Lower leg skin (tissue), 4 donors: ENCODE measurements at places on chromosomes 6 and 20.

DNA sequence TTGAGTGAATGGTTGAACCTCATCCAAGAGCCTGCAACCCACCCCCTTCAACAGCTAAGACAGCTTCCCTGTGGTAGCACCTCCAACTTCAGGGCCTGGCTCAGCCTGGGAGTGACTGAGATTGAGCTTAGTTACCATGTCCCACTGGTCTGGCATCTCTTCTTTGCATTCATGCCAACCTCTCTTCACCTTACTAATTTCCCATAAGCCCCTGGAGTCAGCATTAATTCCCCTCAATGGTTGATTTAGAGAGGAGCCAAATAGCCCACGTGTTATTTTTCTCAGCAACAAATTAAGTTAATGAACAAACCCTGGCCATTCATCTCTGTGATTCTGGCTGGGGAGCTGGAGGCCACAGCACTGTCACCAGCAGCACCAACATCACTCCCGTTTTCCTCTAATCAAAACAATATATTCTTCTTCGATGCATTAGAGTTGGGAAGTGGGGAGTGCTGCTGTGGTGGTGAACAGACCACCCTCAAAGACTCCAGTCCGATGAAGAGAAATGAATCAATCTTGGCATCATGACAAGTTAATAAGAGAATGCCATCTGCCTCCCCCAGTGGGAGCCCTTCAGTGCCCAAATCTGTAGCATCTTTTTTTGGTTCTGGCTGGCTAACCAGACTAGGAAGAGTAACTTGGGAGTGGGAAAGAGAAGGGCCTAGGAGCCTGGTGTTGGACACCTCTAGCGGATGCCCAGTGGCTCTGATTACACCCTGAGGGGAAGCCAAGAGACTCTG is 316.9 kb upstream of the RNF24 start:
- DNase-seq, result no peak

DNA sequence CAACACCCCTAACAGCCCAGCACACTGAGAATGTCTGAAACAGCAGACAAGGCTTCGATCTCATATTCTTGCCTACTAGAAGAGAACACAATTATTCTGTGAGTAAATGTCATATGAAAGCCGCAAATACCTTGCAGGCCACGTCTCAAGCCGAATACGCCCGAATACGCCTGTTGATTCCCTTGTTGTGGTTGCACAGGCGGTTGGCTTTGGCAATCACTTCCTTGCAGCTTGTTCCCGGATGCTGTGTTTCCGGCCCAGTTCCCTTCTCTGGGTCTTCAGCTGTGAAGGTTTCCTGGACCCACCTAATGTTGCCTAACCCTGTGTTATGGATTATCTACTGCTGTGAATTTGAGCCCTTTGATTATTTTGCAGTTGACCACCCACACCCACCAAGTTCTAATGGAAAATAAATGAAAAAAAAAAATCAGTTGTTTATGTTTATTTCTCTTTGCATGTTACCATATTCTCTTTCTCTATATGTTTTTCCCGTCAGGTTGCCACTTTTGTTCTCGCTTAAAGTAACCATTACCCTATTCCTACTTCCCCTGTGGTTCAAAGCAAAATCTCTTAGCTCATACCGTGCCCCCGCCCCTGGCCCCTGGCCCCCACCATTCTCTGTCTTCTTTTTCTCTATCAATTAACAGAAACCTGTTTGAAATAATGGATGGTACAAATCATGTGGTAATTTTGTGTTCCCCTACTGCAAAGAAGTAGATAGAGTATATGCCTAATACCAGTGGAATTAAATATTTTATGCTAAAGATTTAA is 172.4 kb downstream of the ADGB start:
- peak; percentile 56 for DNase-seq

- no peak for DNase-seq
These were observed 5.2 kb upstream of the GOPC start for GRCh38 chr6:117607511-117607910.

- DNase-seq, result no peak
These were observed 135.3 kb downstream of the SOBP start for GRCh38 chr6:107625264-107625663.

DNA sequence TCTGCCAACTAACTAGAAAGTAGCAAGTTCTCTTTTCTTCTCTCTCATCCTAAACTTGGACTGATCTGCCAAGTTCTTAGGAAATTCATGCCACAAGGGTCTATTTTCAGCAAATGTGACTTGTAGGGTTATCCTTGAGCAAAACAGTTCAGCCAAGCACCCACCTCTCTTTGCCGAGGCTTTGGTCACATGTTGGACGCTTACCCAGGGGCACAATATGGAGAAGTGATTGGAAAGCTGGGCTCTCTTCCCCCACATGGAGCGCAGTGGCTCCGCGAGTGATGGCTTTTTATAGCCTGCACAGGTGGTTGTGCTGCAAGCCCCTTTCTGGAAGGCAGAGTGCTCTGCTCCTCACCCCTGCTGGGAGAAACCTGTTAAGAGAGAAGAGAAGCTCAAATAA is 47.7 kb upstream of the FNDC1 start:
- no peak for DNase-seq

DNA sequence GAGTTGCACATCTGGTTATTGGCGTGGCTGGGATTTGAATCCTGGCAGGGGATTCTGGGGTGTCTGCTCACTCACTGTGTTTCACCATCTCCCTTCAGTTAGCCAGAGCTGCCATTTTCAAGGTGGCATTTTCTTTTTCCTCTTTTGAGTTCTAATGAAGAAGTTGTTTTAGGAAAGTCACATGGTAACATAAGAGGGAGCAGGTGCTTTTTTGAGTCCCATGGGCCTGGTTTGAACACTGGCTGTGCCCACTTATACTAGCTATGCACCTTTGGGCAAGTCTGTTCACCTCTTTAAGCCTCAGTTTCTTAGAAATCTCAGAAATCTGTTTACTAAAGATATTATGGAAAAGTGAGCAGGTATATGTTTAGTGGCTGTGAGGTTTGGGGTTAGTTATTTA is 39.6 kb downstream of the ANKS1A start:
- DNase-seq, result no peak

- peak; percentile 23 for DNase-seq
These were observed 120.8 kb upstream of the CDYL start for GRCh38 chr6:4655196-4656025.

GRCh38 chr6:138523347-138524210 is 24.3 kb upstream of the NHSL1 start:
- no peak for DNase-seq

GRCh38 chr6:139295901-139296300 is 4.1 kb upstream of the TXLNB start:
- no peak for DNase-seq

GRCh38 chr6:28944412-28944865 is 20.7 kb upstream of the TRIM27 start:
- no peak for DNase-seq

DNA sequence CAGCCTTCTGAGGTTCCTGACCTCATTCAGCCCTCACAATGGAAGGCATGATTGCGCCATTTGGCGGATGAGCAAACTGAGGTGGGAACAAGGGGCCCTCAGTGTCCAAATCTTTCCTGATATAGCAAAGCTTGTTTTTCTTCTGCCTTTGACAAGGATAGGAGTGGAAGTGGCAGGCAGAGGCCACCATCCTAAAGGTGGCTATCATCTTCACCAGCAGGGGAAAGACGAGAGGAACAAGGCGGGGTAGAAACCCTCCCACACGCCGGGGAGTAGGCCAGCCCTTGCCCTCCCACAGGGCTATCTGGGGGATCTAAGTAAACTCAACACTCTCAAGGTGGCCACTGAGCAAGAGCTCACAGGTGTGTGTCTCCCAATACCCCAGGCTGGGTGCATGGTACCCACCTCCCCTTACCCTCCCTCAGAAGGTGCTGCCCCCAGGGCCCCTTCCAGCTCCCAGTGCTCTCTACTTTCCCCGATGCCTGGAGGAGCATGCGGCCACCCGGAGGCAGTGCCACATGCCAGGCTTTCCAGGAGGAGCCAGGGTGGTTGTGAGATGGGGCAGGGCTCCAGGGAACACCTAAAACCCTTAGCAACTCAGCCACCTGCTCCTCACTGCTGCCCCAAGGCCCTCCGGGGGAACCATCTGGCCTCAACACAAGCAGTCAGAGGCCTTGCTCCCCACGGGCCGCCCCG is 11.2 kb downstream of the SPDEF start:
- no peak for DNase-seq

DNA sequence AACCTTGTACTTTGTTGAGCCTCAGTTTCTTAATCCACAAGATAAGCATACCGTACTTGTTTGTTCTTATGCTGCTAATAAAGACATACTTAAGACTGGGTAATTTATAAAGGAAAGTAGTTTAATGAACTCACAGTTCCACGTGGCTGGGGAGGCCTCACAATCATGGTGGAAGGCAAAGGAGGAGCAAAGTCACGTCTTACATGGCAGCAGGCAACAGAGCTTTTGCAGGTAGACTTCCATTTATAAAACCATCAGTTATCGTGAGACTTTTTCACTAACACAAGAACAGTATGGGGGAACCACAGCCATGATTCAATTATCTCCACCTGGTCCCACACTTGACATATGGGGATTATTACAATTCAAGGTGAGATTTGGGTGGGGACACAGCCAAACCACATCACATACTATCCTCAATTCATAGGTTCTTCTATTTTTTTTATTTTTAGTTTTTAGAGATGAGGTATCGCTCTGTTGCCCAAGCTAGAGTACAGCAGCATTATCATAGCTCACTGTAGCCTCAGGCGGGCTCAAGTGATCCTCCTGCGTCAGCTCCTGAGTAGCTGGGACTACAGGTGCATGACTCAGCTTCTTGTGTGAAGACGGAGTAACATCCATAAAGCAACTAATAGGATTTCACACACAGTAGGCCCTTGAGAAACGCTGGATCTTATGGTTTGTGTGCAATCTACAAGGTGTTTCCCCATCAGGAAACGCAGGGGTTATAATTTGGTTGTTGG is 76.7 kb upstream of the IYD start:
- no peak for DNase-seq

DNA sequence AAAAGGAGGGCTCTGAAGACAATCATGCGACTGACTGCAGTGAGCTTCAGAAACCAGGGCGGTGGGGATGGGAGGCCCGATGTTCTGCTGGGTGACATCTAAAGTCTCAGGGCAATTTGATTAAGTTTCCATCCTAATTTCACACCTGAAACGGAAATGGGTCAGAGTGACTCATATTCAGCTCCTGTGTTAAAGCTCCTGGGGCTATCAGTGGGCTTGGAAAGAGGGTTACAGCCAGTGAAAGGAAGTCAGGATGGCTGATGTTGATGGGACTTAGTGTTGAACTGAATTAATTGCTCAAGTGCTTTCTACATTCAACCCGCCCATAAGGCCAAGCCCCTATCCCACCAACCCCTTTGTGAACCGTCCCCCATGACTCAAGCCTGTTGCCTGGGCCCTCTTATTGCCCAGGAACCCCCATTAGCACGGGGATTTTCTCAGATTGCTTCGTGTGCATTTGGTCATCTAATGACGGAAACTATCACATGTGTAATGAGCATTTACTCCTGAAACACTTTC is 47.1 kb upstream of the TBC1D7 start:
- no peak for DNase-seq

GRCh38 chr20:36501367-36502006 is 39.8 kb upstream of the MYL9 start:
- DNase-seq, result no peak

GRCh38 chr20:38997622-38998021 is 35.5 kb downstream of the DHX35 start:
- DNase-seq, result no peak

DNA sequence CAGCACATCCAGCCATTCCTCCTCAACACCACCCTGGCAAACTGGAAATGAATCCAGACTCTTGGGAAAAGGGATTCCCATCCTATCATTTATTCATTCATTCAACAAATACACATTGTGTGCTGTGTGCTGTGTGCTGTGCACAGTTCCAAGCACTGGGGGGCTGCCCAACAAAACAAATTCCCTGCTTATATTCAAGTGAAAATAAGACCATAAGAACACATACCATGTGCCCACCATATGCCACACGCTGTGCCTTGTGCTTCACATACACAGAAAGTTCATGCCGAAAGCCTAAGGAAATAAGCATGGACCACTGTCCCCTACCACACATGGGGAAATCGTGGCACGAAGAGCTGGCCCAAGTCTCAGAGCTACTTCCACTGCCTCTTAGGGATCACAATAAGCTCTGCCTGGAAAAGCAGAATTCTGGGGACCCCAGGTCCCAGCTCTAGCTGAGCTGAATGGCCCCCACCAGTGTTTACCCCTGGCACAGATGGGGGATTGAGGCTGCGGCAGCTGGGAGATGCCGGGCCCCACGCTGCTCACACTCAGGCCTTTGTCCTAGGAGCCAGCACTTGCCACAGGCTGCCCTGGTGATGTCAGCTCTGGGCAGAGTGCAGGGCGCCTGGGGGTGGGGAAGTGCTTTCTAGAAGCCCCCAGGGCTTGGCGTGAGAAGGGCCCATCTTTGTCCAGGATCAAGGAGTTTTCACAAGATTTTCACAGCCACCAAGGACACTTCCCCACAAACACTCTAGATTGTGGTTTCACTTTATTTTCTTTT is 99.6 kb downstream of the PREX1 start:
- DNase-seq, result no peak

- no peak for DNase-seq
These were observed 34.4 kb upstream of the RNF217 start for GRCh38 chr6:124927806-124928205.

DNA sequence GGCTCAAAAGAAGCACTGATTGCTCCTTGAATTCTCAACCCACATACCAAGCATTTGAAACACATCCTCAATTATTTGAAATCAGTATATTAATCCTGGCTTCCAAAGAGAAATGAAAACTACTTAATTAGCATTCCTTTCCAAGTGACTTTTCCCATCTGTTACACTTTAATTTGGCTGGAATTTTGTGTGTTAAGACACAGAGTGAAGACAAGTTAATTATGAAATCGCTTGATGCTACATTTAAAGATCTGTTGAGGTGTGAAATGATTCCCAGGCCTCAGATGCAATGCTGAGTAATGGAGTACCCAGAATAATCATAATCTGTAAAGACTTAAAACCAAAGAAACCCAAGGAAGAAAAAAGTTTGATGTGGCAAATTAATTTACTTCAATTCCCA is 241.4 kb downstream of the ADGB start:
- no peak for DNase-seq

DNA sequence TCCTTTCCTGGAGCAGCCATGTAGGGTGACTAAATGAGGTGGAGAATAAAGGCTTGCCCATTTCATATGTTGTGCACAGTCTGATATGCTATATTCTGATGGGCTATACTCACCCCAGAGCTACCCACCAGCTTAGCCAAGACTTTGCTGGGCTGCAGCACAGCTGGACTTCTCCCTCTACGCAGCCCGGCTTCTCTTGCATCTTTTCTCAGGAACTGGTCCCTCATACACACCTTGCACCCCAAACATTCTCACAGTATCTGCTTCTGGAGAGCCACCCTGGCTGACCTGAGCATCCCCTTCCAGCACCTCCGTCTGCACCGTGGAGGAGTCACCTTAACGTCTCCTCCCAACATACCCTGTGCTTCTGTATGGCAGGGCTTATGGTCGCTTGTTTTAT is 150.8 kb upstream of the PMEPA1 start:
- peak; percentile 42 for DNase-seq

- DNase-seq, result no peak
These were observed 124.4 kb upstream of the NUP153 start for GRCh38 chr6:17831135-17831534.

- DNase-seq, result peak; percentile 79
These were observed 1.5 kb upstream of the GGT7 start for GRCh38 chr20:34874094-34874654.
